Fibroblast of pulmonary artery (primary cell): ENCODE measurements at places on chromosomes 16 and 17.

GRCh38 chr16:66039793-66040192, 326.7 kb upstream of the CDH5 start:
- DNase-seq, result no peak

- no peak for DNase-seq
These were observed 98.5 kb downstream of the PGS1 start for GRCh38 chr17:78476973-78477372.

DNA sequence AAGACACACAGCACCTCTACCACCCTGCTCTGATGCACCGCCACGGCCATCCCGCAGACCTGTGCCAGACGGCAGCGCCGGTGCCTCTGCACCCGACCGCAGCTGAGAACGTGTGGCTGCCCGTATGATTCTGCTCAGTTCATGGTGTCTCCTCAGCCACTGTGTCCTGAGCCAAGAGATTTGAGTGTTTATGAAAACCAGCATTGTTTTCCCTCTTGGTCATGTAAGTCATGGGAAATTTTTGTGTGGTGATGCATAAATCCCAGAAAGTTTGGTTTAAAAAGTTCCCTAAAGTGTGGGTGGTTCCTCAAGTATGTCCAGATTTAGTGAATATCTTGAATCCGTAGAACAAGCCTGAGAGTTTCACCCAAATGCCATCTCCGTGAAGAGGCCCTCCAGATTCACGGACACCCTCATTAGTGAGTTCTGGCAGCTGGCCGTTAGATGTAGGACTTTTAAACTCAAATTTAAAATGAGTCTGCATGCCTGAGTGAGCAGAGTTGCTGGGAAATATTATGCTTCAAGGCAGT, 57.6 kb downstream of the CDRT4 start:
- peak; percentile 96 for DNase-seq

- DNase-seq, result no peak
These were observed 28.2 kb downstream of the SLC39A11 start for GRCh38 chr17:73064084-73064938.

DNA sequence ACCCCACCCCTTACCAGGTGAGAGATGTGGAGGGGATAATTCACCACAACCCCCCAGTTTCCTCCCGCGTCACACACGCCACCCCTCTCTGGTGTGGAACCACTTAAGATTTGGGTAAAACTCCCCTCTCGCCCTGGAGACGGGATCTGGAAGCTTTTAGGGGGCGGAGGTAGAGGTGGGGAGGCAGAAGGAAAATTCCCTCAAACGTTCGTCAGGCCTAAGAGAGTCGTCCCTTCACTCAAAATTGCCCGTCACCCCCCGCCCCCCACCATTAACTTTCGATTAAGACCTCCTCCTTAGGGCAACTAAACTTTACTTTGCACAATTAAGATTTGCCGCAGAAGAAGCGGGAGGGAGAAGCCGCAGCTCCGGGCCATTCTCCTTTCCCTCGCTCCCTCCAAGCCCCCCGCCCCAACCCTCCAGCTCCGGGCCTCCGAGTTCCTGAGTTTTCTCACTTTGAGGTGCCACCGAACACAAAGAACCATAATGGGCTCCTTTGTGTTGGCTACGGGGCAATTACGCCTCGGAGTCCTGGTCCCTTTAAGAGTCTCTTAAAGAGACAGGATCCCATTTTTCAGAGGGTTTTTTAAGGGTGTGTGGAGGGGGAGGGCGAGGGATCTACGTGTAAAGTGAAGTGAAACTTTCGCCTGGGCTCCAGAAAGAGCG, 985 bp upstream of the FZD2 start:
- DNase-seq, result peak; percentile 66

DNA sequence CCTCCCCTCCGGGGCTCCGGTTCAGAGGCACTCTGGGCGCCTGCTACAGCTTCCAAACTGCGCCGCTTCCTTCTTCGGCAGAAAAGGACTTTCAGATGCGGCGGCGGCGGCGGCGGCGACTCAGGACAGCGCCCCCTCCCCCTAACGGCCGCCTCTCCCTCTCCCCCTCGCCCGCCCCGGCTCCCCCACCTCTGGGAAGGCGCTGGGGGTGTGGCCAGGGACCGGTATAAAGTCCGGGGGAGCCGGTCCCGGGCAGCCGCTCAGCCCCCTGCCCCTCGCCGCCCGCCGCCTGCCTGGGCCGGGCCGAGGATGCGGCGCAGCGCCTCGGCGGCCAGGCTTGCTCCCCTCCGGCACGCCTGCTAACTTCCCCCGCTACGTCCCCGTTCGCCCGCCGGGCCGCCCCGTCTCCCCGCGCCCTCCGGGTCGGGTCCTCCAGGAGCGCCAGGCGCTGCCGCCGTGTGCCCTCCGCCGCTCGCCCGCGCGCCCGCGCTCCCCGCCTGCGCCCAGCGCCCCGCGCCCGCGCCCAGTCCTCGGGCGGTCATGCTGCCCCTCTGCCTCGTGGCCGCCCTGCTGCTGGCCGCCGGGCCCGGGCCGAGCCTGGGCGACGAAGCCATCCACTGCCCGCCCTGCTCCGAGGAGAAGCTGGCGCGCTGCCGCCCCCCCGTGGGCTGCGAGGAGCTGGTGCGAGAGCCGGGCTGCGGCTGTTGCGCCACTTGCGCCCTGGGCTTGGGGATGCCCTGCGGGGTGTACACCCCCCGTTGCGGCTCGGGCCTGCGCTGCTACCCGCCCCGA, at the start of gene IGFBP4:
Gene IGFBP4, plus strand, starts transcription at position 255 of the 792 bp plus-strand sequence. Its CDS starts 286 bp downstream, at position 541.
- peak; percentile 74 for DNase-seq

GRCh38 chr16:11992586-11993524, 16.3 kb downstream of the SNX29 start:
- DNase-seq, result no peak

GRCh38 chr16:4496305-4496704, 20.1 kb downstream of the HMOX2 start:
- no peak for DNase-seq

- no peak for DNase-seq
These were observed 70.6 kb downstream of the DYNLRB2 start for GRCh38 chr16:80611171-80611929.

GRCh38 chr17:81245024-81245664, 6.0 kb downstream of the NDUFAF8 start:
- no peak for DNase-seq
